Natural killer cell (primary cell): ENCODE measurements at places on chromosomes 2 and 18.

- no peak for DNase-seq
Observed at GRCh38 chr18:489244-490023, 11.1 kb downstream of the COLEC12 start.

DNA sequence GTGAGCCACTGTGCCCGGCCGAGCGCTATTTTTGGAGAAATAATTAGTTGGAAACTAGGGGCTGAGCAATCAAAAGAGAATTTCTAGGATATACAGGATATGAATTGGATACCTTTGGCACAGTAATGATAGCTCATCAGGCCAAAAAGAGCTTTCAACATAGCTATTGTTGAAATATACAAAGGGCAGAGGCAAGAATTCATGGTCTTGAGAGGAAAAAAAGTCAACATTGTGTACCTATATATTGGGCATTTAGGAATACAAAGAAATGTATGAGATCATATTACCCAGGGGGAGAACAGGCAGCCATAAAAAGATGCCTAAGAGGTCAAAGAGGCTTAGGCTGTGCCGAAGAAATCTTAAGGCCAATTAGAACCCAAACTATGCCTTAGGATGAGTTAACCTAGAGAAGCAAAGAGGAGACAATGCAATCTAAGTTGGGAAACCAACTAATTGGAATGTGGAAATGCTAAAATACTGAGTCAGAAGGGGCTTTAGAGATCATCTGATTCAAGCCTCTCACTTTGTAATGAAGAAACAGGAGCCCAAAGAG is 99.0 kb downstream of the RBBP8 start:
- DNase-seq, result no peak

DNA sequence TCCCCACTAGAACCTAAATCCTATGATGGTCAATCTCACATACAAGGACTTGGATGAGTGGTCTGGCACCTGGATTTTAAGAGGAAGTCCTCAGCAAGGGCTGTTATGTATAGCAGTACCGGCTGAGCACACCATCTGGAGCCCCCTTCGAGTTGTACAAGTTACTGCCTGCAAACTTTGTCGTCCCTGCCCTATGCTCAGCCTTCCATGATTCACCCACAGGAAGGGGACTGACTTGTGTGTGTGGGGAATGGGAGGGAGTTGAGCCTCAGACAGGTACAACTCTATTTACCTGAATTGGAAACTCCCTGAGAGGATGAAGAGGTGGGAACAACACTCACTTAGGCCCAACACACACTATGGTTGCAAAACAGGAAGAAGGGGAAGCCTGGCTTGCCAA is 186.6 kb downstream of the MYO5B start:
- DNase-seq, result no peak

DNA sequence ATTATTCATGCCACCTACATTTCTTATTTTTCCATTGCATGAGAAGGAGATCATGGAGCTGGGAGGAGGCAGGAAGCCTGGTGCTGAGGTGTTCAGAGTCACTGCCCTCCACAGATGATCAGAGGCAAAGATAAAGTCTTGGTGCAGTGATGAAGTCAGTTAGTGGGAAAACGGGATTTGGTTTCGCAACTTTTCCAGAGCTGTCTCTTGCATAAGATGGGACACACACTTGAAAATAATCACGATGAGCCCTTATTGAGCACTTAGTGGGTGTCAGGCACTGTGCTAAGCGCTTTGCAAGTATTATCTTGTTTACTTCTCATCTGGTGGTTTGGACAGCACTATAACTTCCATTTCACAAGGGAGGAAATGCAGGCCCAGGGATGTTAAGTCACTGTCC is 222.1 kb upstream of the SMAD2 start:
- DNase-seq, result no peak

GRCh38 chr2:19251554-19251953 is 106.9 kb downstream of the OSR1 start:
- DNase-seq, result no peak

GRCh38 chr2:141557329-141558095 is 573.3 kb downstream of the LRP1B start:
- no peak for DNase-seq

DNA sequence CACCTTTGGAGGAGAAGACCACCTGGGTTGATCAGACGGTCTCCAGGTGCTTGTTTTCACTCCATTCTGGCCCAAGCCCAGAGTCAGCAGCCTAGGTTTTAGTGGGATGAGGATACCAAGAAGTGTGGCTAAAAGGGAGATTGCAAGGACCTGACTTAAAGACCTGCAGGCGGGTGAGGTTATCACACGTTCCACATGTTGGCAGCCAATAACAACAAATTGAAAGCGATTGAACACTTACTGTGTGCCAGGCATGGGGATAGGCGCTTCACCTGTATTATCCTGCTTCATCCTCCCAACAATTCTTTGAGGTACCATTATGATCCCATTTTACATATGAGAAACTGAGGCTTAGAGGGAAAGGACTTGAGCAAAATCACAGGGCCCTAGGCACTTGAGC is 5.0 kb downstream of the ARL4C start:
- peak; percentile 61 for DNase-seq

DNA sequence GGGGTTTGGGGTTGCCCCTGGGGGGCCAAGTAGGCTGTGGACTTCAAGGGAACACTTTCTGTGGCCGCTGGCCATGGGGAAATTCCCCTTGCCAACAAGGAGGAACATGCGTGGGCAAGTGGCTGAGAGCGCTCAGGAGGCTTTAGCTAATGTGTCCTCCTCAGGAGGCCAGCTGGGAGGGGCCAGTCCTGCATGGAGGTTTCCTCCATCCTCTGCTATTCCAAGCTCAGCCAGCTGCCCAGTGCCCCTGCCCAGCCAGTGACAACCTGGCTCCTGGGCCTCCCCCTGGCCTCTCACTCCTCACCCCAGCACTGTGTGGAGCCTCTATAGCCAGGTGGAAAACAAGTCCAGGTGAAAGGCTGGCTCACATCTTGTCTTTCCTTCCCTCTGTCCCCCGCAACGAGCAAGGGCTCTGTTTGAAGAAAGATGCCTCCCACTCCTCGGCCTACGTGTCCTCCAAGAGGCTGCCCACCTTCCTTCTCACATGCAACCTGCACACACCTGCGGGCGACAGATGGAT is 64.4 kb upstream of the DAPL1 start:
- no peak for DNase-seq

GRCh38 chr2:177291701-177292100 is 27.2 kb upstream of the NFE2L2 start:
- no peak for DNase-seq

DNA sequence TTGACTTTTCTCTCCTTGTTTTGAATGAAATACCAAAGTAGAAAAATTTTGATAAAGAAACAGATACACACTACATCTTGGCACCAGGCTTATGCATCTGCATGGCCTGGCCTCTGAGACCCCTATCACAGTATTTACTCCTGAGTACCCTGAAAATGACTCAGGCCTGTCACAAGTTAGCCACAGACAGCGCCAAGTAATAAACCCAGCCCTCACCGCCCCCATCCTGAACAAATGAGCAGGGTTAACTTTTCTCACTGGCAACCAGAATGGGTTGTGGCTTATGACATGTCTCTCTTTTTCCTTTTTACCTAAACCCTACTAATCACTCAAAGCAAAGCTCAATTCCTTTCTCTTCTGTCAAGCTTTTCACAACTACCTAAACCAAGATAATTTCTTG is 35.3 kb downstream of the SPRED2 start:
- DNase-seq, result no peak

DNA sequence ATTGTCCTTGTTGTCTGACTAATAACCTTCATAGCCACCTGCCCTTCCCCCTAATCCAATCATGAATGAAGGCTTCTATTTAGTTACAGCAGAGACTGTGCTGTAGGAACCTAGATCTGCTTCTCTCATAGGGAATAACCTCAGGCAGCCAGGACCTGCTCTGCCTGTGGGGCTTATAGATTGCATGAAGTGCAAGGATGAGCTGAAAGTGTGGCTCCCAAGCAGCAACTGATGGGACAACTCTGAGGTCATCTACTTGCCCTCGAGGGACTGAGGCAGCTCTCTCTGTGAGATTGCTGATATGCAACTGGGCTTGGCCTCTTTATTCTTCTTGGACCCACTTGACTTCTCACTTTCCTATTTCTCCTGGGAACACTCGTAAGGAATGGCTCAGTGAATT is 23.8 kb upstream of the SLC38A11 start:
- DNase-seq, result no peak

DNA sequence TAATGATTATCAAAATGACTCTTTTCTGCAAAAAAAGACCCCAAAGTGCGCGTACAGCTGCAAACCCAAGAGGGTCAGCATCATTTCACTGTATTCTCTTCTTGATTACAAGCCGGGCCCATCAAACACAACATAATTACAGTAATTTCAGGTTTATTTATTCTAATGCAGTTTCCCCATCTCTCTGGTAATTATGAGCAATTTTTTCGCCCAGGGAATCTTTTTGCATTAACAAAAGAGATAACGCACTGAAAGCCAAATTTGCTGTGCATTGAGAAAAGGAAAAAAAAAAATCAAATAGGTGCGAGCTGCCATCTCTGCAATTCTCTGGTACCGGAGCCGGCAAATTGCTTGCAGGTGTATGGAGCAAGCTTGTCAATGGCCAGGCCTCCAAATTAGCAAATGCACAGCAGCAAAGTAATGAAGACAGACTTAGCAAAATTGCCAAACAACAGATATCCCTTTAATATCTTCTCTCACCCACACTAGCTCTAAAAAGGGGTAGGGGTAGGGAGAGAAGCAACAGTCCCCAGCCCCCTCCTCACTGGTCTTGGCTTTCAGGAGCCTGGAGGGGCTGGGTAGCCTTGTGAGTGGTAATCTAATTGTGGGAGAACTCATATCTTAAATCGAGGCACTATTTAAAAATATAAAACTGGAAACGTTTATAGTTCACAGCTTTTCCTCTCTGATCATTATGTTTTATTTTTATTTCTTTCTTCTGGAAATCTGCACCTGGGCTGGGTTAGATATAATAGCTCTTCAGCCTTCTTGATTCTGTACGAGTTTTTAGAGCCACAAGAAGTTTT is 6.7 kb downstream of the DLX1 start:
- DNase-seq, result no peak

- DNase-seq, result no peak
Observed at GRCh38 chr2:177143444-177143843, 69.2 kb upstream of the HNRNPA3 start.

GRCh38 chr18:73043611-73044010 is 175.8 kb upstream of the NETO1 start:
- no peak for DNase-seq

GRCh38 chr2:219765231-219765911 is 137.9 kb downstream of the SLC4A3 start:
- DNase-seq, result no peak

DNA sequence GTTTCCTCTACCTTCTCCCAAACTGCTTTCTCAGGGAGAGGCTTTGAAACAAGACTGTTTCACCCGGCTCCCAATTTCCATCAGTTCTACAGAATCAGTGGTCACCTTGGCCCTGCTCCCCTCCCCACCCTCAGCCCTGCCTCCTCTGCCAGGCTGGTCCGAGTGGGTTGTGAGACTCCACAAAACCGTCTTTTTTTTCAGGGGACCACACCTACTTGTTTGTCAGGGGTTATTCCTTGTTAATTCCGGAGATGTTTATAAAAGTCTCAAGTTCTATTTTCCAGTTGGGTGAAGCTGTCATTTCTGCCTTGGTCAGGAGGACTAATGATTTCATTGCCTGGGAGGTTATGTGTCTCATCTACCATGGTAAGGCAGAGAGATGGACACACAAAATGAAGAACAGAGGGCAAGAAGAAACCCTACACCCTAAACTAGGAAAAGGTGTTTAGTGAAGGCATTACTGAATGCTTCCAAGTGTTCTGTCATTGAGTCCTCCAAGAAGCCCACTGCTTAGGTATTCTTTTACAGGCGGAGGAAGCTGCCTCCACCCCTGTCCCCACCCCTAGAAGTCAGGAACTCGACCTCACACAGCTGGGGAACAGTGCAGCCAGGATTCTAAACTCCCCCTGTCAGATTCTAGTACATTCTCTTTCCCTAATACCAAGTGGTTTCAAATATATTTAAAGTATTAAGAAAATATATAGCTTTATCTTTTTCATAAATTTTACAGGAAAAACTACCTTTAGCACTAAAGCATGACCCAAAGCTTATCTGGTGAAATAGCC is 46.3 kb downstream of the COPS8 start:
- no peak for DNase-seq

- no peak for DNase-seq
Observed at GRCh38 chr2:132929786-132930185, 259.8 kb upstream of the LYPD1 start.

DNA sequence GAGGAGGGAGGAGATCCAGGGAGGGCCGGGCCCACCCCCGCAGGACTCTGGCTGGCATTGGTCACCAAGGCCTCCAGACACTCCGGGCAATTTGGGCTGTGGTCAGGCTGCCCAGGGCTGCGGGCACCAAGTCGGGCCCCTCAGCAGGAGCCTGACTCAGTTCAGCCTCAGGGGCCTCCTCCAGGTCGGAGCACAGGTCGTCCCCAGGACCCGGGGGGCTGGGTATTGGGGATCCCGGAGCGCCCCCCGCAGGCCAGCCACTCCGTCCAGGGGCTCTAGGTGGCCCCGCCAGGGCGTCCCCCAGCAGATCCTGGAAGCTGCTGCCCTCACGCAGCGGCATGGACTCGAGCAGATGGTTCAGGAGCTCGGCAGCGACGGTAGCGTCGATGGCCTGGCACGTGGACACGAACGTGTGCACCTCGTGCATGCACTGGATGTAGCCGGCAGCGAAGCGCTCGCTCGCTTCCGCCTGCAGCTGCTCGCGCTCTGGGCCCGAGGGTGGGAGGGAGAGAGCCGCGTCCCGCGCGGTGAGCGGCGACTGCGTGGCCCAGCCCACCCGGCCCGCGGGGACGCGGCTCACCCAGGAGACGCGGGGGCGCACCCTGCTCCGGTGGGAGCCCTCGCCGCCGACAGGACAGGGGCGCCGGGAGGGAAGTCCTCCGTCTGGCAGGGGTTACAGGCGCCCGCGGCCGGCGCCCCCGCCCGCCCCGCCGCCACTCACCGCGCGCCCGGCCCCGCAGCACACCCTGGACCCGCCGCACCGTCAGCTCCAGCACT is 884 bp downstream of the HES6 start:
- peak; percentile 52 for DNase-seq

- no peak for DNase-seq
Observed at GRCh38 chr2:158761621-158762020, 33.5 kb upstream of the DAPL1 start.

GRCh38 chr2:23693606-23693951 is 233.3 kb downstream of the ATAD2B start:
- no peak for DNase-seq

- DNase-seq, result no peak
Observed at GRCh38 chr2:33229646-33230045, 246.8 kb upstream of the RASGRP3 start.

DNA sequence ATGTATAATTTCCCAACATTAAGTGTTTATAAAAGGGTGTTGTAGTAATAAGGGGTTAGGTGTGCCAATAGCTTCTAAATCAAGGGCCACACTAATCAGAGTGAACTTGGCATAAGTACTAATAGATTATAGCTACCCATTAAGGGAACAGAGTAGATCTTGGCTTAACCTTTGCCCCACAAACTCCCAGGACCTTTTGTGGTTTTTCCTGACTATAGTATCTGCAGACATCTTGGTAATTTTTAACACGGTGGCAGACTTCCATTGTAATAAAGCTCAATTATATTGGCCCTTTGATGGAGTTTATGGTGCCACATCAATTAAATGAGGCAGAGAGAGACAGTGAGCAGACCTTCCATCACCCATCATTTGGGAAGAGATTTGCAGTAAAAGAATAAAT is 358.5 kb upstream of the HNRNPA3 start:
- DNase-seq, result no peak

GRCh38 chr18:57957210-57957609 is 86.8 kb upstream of the NEDD4L start:
- no peak for DNase-seq

- no peak for DNase-seq
Observed at GRCh38 chr2:8581601-8582041, 100.2 kb upstream of the ID2 start.
